ENCODE measurements at places on chromosomes 1 and 21. TPM values are rescaled to one million over a fixed set of nuclear protein-coding genes. Genes with fewer than 3 reads are reported as not detected.

DNA sequence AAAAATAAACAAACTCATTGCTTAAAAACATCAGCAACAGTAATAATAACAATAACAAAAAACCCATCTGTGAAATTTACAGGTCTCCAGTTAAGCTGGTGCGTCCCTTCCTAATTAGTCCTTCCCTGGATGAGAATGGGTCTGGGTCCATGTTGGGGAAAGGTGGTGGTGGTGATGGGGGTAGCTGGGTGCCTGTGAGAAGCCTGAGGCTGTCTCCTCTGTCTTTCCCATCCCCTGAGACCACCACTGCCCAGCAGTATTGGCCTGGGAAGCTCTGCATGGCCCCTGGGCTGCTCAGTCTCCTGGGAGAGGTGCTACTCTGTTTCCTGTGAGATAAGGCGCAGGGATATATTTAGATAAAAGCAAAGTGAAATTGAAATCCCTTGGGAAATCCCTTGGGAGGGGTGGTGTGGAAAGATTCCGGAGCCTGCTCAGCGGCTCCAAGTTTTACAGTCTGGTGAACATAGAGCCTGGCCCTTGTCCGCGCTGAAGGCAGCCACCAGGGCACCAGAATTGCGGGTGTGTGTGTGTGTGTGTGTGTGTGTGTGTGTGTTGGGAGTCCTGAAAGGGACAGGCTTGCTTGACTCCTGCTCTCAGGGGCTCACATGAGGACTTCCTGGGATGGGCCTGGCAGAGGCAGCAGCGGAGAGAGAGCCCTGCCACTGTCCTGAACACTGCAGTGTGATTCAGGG is 150.2 kb downstream of the FOXD2 start:
- H3K36me3 ChIP-seq = no peaks in the 10 kb centered on the region
- no peak overlapping the region for H3K27ac ChIP-seq
- peaks cover 33% of the 10 kb centered on the region for H3K27me3 ChIP-seq
- no peak overlapping the region for H3K4me3 ChIP-seq

DNA sequence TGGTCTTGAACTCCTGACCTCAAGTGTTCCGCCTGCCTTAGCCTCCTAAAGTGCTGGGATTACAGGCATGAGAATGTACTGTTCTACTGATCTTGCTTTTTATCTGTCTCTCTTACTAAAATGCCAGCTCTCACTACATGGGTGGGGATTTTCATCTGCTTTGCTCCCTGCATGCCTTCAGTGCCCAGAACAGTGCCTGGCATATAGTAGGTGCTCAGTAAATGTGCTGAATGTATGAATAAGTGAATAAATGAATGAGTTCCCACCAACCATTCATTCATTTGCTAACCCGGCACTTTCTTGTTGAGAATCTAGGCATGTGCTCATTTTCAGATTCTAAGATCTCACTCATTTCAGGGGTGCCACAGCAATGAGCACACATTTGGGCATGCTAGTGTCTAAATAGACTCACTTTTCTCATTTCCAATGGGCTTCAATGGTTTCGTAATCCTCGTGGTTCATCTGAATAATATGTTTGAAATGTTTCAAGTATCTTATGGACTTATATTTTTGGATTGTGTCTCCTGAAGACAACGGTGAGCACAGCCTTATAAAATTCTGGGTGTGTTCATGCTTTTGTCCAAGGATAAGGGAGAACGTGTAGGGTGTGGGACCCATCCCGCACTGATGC is 7.6 kb downstream of the DHRS3 start:
- no peak overlapping the region for H3K27ac ChIP-seq
- no peak for DNase-seq
- no peak overlapping the region for H3K4me3 ChIP-seq

DNA sequence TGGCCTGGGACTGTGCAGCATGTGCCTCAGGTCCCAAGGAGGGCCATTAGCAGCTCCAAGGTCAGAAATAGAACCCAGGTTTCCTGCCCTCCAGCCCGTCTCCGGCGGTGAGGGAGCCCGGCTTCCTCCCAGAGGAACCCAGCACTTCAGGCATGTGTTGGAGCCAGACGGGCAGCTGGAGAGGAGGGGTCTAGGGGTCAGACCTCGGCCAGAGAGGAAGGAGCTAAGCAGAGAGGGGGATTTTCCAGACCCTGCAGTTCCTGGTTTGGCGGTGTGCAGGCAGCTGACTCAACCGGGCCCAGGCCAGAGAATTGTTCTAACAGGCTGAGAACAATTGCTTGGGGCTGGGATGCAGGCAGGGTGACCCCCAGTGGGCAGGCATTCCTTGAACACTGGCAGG is 37.1 kb downstream of the HSPG2 start:
- no peaks in the 10 kb centered on the region for H3K36me3 ChIP-seq
- peaks cover 7% of the 10 kb centered on the region for H3K4me1 ChIP-seq
- no peaks in the 10 kb centered on the region for H3K27me3 ChIP-seq

GRCh38 chr1:41538741-41539417 is 54.4 kb upstream of the EDN2 start:
- no peaks in the 10 kb centered on the region for H3K36me3 ChIP-seq
- no peak overlapping the region for H3K4me3 ChIP-seq
- no peak for DNase-seq
- no peaks in the 10 kb centered on the region for H3K27me3 ChIP-seq
- no peak overlapping the region for H3K27ac ChIP-seq
- peaks cover 10% of the 10 kb centered on the region for H3K4me1 ChIP-seq

- H3K4me1 ChIP-seq = no peaks in the 10 kb centered on the region
- H3K27me3 ChIP-seq = no peaks in the 10 kb centered on the region
- DNase-seq = no peak
These were observed 33.2 kb upstream of the FNBP1L start for GRCh38 chr1:93414749-93415148.

DNA sequence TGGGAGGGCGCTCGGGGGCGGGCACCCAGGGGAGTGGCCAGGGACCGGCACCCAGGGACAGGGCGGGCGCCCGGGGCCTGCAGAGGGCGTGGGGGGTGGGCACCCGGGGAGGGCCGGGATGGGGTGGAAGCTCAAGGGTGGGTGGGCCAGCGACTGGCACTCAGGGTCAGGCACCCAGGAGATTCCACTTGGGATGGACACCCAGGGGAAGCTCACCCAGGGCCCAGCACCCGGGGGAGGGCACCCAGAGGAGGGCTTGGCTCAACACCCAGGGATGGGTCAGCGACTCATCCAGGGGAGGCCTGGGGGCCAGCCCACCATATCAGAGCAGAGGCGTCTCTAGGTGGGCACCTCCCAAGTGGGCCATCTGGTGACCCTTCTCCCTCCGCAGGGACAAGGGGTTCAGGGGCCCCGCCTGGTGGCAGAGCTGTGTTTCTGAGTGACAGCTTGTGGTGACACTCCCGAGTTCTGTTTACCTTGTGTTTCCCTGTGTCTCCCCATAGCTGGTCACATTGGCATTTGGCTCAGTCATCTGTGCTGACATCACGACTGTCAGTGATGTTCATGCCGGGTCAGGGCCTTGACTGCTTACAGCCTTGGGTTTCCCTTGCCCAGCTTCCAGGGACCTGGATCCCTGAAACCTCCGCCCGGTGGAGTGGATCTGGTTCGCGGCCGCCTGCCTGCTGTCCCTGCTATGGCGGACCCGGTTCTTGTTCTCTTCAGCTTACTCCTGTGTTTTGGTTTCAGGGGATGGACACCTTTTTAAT is 749 bp downstream of the IBA57 start:
- DNase-seq = peak; percentile 71
- peak overlapping the region; percentile 76 for H3K4me3 ChIP-seq
- H3K27ac ChIP-seq = peak overlapping the region; percentile 100
- H3K4me1 ChIP-seq = peaks cover 10% of the 10 kb centered on the region

GRCh38 chr1:236072001-236072400 is 7.1 kb upstream of the NID1 start:
- H3K4me3 ChIP-seq = no peak overlapping the region
- no peaks in the 10 kb centered on the region for H3K27me3 ChIP-seq
- no peak overlapping the region for H3K27ac ChIP-seq
- no peak for DNase-seq
- H3K4me1 ChIP-seq = no peaks in the 10 kb centered on the region
- H3K36me3 ChIP-seq = no peaks in the 10 kb centered on the region

- no peaks in the 10 kb centered on the region for H3K4me1 ChIP-seq
- no peak for DNase-seq
- no peaks in the 10 kb centered on the region for H3K27me3 ChIP-seq
These were observed 10.5 kb downstream of the CITED4 start for GRCh38 chr1:40851643-40852042.

GRCh38 chr1:42832641-42833240 is 13.7 kb upstream of the ZNF691 start:
- H3K36me3 ChIP-seq = no peaks in the 10 kb centered on the region
- no peak overlapping the region for H3K4me3 ChIP-seq
- DNase-seq = no peak
- H3K4me1 ChIP-seq = no peaks in the 10 kb centered on the region
- no peak overlapping the region for H3K27ac ChIP-seq
- H3K27me3 ChIP-seq = no peaks in the 10 kb centered on the region

DNA sequence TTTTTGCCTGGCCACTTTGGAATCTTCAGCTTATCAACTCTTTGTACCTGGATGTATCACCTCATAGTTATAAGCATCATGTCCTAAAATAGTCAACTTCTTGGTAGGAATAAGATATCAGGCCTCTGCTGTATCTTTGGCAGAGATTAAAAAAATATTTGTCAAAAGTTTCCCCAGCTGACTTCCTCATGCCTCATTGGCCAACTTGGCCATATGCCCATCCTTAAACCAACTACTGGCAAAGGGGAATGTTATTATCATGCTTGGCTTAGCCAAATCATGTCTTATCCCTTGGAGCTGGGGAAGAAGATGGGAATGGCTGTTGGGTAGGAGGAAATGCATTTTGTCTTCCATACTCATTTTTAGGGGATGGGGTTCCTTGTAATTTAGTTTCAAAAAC is 23.4 kb downstream of the NFASC start:
- peaks cover 32% of the 10 kb centered on the region for H3K27me3 ChIP-seq
- no peaks in the 10 kb centered on the region for H3K36me3 ChIP-seq
- H3K27ac ChIP-seq = no peak overlapping the region

DNA sequence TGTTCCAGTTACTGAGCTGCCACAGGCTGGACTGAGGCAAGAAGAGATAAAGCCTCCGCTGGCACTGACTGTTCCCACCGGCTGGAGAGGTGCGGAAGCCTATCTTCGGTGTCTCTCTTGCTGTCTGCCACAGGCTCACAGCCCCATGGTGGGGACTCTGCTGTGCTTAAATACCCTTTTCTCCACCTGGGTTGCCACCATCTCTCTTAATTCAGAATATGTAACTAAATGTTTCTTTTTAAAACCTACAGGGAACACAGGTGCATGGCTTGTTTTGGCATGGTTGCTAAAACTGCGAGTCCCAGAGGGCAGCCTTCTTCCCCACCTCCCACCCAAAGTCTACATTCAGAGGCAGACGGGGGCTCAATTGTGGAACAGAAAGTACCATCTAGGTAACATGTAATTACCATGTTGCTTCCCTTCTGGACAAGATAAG is 8.1 kb upstream of the LBR start:
- no peak overlapping the region for H3K27ac ChIP-seq
- no peaks in the 10 kb centered on the region for H3K36me3 ChIP-seq
- no peaks in the 10 kb centered on the region for H3K27me3 ChIP-seq
- no peak for DNase-seq

GRCh38 chr1:119582801-119583200 is 65.3 kb downstream of the ZNF697 start:
- no peaks in the 10 kb centered on the region for H3K36me3 ChIP-seq
- H3K4me3 ChIP-seq = no peak overlapping the region
- no peak overlapping the region for H3K27ac ChIP-seq
- DNase-seq = peak; percentile 48
- no peaks in the 10 kb centered on the region for H3K27me3 ChIP-seq

DNA sequence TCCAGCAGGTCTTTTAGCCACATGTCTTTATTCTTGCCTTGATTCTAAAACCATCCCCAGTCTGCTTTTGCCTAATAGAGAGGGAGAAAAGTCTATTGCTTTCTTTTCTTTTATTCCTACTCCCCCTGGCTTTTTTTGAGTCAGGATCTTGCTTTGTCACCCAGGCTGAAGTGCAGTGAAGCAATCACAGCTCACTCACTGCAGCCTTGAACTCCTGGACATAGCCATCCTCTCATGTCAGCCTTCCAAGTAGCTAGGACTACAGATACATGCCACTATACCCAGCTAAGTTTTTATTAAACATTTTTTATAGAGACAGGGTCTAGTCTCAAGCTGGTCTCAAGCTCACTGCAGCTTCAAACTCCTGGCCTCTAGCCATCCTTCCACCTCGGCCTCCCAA is 72.5 kb upstream of the PAXBP1 start:
- DNase-seq = no peak
- no peak overlapping the region for H3K4me3 ChIP-seq
- no peaks in the 10 kb centered on the region for H3K36me3 ChIP-seq
- peaks cover 36% of the 10 kb centered on the region for H3K27me3 ChIP-seq

DNA sequence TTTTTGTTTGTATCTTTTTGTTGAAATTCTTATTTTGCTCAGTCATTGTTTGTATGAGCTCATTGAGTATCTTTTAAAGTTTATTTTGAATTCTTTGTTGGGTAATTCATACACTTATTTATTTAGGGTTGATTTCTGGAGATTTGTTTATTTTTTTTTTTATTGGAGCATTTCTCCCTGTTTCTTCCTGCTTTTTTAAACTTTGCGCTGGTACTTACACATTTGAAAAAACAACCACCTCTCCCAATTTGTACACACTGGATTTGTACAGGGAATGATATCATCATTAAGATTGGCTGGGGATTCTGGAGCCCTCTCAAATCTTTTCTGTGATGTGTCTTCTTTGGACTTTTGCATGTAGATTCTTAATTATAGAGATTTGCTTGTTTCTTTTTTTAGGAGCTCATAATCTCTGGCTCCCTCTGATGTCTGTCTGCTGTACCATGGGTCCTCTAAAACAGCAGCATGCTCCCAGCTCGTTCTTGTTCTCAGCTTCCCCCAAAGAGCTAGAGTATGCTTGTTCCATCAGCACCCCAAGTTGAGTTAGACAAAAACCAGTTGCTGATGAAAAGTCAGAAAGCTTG is 310.7 kb downstream of the DUSP10 start:
- no peak overlapping the region for H3K27ac ChIP-seq
- no peaks in the 10 kb centered on the region for H3K36me3 ChIP-seq
- DNase-seq = no peak
- H3K4me3 ChIP-seq = no peak overlapping the region
- H3K4me1 ChIP-seq = peaks cover 9% of the 10 kb centered on the region

DNA sequence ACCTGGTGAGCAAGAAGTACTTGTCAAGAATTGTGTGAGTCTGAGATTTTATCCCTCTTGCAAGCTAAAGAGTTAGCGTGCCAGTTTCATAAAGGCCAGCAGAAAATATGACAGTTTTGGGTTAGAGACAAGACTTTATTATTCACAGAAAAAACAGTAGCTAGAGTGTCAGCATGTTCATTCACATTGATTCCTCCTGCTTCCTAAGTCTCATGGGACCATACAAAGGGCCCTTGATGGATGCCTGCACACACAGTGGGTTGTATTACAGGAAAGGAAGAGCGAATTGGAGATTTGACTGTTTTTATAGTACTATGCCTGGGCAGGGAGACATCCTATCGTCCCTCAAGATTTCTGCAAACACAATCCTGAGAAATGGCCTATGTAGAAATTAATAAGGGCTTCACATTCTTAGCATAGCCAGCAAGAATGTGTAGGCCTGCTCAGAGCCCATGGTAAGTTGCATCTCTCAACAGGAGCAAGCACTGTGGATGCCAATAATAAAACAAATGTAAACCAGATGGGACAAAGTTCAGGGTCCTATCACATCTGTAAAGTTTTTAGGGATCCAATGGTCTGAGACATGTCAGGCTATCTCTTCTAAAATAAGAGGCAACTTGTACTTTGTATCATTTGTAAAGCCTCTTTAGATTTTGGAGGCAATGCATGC is 4.0 kb upstream of the ASPM start:
- H3K27me3 ChIP-seq = no peaks in the 10 kb centered on the region
- no peaks in the 10 kb centered on the region for H3K36me3 ChIP-seq
- no peak overlapping the region for H3K4me3 ChIP-seq
- H3K27ac ChIP-seq = no peak overlapping the region

The PKLR gene
- 0.17 TPM for total RNA-seq

The FRRS1 gene
- 19.8 TPM for total RNA-seq

The DIO1 gene
- total RNA-seq = not detected

The PLA2G2C gene
- not detected for total RNA-seq

The GPR153 gene
- 6.1 TPM for total RNA-seq
